ENCODE measurements at places on chromosomes 3 and 15.

GRCh38 chr3:17955411-17955810 lies 213.0 kb upstream of the TBC1D5 start:
- no peak for DNase-seq

- no peak for DNase-seq
Measured at GRCh38 chr3:108834551-108834950, 12.0 kb downstream of the TRAT1 start.

- no peak for DNase-seq
Measured at GRCh38 chr15:92843814-92844213, 56.3 kb upstream of the CHD2 start.

DNA sequence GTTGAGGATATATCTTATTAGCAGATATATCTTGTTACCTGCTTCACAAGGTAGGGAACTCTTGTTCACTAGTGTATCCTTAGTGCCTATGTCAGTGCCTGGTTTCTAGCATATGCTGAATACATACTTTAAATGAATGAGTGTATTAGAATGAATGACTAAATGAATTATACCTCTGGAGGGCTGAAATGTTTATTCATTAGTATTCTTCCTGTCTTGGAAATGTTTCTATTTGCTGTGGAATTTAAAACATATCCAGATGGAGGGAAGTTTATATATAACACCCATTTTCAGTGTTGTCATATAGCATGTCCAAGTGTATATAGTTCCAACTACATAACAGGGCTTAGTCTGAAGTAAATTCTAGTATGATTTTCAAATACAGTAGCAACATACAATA lies 581.5 kb downstream of the TBL1XR1 start:
- no peak for DNase-seq

DNA sequence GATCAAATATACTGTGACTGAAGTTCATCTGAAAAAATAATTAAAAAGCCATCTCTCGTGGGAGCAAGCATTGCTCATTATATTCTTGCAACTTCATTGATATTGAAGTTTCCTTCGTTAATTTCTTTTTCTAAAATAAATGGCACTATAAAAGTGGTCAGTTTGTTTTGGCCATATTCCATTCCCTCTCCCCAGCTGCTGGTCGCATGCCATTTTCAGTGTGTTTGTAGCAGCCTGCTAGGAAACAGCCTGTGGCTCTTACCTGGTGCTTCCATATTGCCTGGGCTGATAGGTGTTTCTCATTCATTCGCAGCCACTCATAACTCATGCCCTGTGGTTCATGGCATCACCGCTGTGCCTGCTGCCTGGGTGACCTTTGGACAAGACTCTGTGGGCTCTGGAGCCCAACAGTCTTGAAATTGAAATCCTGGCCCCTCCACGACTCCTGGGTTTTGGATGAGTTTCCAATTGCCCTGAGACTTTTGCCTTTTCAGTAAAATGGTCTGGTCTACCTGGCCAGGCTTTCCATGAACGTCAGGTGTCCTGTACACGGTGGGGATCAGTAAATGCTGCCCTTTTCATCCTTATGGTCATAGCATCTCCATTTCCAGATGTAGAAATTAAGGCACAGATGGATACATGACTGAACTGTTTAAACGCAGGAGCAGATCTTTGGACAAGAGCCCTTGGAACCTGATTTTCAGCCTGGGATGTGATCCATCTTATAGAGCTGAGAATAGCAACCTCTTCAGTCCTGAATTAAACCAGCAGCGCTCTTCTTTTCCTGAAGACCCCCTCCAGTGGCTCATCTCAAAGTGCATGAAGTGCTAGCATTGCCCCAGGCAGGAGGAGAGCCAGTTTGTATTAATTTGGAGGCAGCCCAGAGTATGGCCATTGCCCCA lies 69.4 kb downstream of the SLCO3A1 start:
- DNase-seq = no peak

DNA sequence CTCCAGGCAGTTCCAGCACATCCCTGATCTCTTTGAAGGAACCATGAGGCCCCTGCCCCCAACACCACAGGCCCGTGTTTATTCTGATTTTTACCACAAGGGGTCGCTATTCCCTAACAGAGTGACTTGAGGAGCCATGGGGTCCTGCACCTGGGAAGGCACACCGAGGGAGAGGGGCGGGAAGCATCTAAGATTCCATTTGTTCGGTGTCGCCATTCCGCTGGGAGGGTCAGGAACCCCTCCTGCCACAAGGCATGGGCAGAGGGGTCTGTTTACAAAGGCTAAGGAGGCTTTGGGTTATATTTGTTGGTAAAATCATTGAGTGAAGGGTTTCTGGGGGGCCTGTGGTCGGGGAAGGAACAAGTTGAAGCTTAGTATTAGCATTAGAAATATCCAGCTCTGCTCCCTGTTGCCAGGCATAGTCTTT lies 77.1 kb downstream of the WDR76 start:
- no peak for DNase-seq
